ENCODE measurements at places on chromosomes 6 and 20.
A peak's percentile ranks its signal among the peaks of the same experiment; 100 is the strongest.

DNA sequence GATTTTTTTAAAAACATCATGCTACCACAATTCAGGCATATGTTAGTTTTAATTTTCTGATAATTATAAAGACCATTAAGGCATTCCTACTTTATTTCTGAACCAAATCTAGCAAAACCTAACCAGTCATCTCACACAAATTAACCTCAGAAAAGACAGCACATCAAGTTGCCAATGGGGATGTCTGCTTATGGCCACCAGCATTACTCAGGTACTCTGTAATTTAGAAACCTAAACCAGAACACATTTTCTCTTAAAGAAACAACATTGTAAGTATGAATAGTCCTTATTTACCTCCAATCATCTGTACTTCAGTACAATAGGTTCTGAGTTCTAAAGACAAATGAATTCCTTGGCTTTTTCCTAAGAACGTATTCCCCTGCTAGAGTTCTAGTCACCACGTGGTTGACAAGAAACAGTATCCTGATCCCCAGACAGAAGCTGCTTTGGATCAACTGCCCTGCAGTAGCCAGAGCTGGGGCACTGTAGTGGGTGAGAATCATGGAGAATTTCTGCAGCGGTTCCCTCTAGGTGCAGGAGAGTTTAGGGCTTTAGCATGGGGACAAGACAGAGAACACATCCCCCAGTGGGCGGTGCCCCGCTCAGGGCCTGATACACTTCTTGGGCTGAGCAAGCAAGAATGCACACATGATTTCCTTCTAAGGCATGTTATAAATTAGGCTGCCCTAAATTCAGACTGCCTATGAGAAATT is 15.4 kb downstream of the GCLC start:
- no peak for DNase-seq

- no peak for DNase-seq
Measured at GRCh38 chr6:138722425-138723371, 50.9 kb upstream of the CCDC28A start.

DNA sequence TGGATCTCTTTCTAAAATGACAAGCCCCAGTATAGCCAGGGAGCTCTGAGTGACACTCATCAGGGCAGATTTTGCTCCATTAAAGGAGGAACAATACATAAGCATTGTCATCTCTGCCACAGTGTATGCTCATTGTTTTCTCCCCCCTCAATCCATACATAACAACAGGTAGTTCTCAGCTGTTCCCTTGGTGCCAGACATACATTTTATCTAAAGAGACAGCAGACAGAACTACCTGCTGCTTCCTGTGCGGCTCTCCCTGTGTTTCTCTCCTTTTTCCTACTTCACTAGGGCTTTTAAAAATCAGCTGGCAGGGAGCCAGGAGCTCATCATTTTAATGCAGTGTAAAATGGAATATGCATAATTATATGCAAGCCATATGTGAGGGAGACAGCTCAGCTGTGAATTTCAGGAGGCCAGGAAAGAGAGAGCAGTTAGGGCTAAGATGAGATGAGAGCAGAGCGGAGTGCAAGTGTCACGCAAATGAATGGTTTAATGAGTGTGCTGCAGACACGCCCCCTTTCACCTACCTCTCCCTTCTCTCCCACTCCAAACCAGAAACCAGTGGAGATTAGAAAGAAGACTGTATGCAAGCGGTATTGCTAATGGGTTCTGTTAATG is 96.0 kb downstream of the SOBP start:
- DNase-seq, result no peak

DNA sequence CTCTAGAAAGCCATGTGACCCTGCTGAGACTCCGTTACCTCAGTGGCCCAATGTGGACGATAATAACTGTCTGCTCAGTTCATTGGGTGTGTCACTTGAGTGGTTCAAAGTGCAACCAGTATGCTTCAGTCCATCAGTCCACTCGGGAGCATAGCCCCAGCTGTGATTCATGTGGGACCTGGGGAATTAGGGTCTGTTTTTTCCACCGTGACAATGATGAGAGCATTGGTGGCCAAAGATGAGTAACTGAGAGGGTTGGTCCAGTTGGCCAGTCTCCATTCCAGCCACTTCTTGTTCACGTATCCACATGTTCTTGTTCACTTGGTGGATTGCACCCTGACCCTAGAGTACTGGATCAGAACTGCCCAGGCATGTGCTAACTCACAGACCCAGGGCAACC is 403.6 kb downstream of the CD83 start:
- DNase-seq, result no peak

- DNase-seq, result no peak
Measured at GRCh38 chr20:50297498-50298376, 107.1 kb downstream of the CEBPB start.

GRCh38 chr6:143155681-143156080 is 95.0 kb downstream of the AIG1 start:
- no peak for DNase-seq

GRCh38 chr6:4914420-4915159 is 89.2 kb downstream of the RPP40 start:
- no peak for DNase-seq

DNA sequence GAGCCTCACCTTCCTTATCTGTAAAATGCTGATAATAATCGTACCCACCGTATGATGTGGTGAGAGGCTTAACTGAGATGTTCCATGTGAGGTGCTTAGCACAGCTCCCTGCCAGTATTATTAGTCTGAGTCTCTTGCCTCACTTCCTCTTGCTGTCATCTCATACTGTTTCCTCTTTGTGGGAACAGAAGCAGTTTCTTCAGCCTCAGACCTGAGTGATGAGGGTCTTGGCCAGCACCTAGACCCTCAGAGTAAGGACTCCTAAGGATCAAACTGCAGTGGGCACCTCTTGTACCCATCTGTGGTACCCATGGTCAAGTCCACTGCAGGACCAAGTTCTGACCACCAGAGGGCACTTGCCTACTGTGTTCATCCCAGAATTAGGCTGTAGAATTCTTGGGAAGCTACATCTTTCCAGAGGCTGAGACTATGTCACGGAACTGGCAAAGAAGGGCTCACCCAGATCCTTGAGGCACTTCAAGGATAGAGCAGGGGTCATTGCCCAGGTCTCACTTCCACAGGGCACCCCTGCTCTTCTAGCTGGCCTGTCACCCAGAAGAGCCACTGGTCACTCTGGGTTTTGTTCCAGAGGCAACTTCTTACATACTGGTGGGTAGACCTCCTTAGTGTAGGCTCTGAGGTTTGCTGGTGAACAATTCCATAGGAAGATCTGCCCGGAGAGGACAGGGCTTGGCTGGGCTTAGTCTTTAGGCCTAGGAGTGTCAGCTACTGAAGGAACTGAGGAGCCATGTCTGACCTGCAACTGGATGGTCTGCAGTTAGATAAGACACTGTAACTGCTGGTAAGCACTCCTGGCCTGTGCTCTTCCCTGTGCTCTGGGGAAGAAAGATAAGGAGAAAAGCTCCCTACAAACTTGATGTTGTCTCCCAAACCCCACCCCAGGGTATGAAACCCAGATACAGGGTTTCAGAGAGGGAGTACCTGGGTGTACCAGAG is 20.6 kb upstream of the SGK2 start:
- DNase-seq, result peak; percentile 20

GRCh38 chr20:2946988-2947961 is 74.0 kb downstream of the PTPRA start:
- DNase-seq, result no peak

GRCh38 chr20:38034108-38034649 is 633 bp downstream of the RPRD1B start:
- DNase-seq, result no peak

DNA sequence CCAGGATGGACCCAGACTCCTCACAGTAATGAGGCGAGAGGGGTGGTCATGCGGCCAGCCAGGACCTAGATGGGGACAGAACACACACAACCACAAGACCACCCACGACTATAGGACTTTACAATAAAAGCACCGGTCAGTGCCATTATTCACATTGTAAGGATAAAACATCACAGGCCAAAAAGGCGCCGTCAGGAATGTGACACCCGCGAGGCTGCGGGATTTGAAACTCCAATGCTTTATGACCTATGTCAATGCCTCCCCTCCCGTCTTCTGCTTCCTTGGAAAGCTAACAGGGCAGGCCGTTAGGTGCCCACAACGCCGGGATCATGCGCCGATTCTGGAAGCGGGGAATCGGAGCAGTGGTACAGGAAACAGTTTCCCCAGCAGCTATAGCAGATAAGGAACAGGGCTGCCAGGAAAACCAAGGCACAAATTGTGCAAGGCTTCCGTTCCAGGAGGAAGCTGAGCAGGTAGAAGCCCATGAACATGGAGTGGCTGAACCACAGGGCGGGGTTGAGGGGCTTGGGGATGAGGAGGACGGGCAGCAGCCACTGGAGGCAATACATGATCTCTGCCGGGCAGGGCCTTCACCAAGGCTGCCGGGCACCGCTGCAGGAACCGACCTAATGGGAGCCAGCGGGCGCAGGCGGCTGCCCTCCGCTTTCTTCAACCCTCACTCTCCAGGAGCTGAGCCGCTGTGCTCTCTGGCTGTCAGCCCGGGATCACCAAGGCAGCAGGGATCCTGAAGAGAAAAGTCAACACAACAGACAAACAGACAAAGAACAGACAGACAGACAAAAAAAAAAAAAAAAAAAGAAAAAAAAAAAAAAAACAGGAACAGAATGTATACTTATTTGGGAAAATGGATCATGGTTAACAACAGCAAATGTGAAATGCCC is 2.2 kb upstream of the NNAT start:
- DNase-seq, result no peak

DNA sequence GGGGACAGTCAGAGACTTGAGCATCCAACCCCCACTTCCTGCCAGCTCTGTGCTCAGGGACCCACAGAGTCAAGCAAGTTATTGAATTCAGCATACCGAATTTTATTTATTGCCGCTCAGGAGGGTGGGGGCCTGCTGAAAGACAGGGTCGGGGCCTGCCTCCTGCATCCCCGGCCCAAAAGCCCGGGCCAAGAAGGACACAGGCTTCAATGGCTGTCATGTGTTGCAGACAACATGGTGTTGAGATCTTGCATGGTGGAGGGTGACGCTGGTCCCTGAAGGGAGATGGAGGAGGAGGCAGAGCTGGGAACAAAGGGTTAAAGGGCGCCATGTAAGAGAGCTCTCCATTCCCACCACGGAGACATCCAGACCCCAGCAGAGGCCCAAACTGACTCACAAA is 698 bp downstream of the SFTA2 start:
- no peak for DNase-seq

GRCh38 chr20:3738111-3739053 is 5.9 kb downstream of the HSPA12B start:
- DNase-seq, result no peak

DNA sequence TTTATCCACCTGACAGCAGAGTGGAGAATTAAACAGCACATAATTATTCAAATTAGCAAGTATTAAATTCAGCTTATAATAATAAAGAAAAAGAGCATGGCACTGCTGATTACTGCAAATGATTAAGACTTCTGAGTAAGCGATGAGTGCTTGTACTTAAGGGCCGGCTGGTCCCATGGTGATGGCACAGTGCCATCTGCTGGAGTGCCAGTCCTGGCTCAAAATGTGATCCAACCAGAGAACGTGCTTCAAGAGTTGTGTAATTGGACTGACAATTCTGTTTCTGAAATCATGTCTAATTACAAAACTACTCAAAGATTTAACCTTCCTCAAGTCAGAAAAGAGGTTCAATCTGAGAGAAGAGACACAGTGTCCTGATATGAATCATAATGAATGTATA is 181.6 kb upstream of the RGS17 start:
- no peak for DNase-seq

- no peak for DNase-seq
Measured at GRCh38 chr6:80478030-80478429, 371.6 kb downstream of the BCKDHB start.

DNA sequence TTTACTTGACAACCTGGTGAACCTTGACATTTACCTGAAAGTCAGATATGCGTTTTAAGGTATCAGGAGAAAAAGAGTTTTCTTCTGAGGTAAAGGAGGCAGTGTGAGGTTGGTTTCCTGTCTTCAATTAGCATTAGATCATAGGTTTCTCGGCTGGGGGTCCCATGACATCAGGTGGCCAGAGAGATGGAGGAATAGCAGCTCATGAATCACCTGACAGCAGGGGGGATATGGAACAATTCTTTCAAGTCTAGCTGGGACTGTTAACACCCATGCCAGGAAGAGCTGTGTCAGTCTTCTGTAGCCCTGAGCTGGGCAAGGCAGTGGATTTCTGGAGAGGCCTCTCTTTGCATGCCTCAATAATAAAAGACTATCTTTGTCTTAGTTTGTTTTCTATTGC is 108.0 kb upstream of the TMEM170B start:
- no peak for DNase-seq

DNA sequence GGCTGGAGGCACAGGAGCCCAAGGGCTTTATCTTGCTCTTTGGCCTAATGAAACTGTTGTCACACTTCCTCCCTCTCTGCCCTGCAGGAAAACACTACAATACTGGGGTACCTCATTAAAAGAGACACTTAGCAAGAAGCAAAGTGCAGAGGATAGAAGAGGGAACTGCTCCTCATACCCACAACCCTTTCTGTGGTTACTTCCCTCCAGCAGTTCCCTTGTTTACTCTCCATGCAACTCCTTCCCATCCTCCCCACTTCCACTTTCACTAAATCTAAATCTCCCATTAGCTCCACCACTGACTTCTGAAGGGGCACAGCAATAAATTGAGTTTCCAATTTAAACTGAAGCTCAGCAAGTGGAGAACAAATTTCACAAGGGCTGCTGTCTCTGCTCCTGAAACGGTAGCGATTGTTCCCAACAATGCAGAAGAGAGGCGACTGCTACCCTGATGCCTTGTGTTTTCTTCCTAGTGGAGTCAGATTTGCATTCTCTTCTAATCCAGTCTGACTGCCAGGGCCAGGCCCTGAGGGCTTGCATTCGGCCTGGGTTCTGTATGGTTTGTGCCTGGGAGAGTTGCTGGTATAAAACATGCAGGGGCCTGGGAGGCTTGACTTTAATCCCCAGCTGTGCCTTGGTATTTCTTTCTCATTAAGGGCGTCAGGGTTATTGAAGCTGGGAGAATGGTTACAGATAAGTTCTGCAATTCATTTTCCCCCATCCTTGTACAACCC is 454.7 kb downstream of the TFAP2B start:
- DNase-seq, result no peak

DNA sequence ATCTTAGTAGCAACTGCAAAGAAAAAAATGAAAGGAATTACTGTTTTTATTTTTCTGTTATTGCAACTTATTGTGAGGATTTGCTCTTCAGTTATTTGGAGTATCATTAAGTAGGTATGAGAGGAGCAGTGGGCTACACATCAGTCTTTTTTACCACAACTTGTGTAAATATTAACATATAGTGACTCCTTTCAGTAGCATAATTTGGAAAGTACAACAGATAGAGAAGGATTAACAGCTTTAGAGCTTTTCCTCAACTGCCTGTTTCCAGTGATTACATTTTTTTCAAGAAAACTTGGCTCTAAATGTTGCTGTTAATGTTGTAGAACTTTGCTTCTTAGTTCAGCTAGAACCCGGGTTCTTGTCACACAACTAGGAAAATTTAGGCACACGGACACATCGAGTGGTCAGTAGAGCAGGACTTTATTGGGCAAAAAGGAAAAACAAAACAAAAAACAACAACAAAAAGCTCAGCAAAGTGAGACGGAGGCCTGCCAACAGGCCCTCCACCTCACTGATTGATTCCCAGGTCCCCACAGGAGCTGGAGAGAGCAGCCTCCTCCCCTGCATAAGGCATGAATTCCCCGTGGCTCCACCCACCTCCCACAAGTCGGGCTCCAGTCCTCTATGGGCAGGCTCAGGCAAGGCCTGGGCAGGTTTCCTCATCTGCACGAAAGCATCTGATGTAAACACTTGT is 75.1 kb downstream of the ADGRG6 start:
- no peak for DNase-seq
